Type B pancreatic cell (in vitro differentiated cells): ENCODE measurements at places on chromosomes 12 and 14. TPM values are rescaled to one million over a fixed set of nuclear protein-coding genes. Genes with fewer than 3 reads are reported as not detected.

The LGR5 gene
- 1.4 and 7.9 TPM in 2 replicates for total RNA-seq

The COCH gene
- 5.9 and 8.5 TPM in 2 replicates for total RNA-seq

- no peak for DNase-seq
Measured at GRCh38 chr12:62898526-62898925, 36.4 kb downstream of the PPM1H start.

- no peak for DNase-seq
Measured at GRCh38 chr12:14828892-14829291, 14.4 kb downstream of the ART4 start.

DNA sequence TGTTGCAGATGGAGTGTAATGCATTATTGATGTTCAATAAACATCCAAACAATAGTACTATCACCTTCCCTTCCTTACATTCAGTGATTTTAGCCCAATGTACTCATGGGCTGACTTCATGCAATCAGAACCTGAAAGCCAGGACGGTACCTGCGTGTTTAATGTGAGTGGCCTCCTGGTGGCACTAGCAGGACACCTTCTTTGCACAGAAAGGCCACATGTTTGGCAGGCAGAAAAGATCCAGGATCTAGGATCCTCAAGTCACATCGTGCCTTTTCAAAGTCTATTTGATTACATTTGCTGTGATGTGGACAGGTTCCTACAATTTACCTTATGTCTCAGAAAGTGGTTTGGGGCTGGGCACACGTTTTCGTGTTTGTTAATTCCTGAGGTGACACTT, 82.9 kb downstream of the NEDD1 start:
- no peak for DNase-seq

DNA sequence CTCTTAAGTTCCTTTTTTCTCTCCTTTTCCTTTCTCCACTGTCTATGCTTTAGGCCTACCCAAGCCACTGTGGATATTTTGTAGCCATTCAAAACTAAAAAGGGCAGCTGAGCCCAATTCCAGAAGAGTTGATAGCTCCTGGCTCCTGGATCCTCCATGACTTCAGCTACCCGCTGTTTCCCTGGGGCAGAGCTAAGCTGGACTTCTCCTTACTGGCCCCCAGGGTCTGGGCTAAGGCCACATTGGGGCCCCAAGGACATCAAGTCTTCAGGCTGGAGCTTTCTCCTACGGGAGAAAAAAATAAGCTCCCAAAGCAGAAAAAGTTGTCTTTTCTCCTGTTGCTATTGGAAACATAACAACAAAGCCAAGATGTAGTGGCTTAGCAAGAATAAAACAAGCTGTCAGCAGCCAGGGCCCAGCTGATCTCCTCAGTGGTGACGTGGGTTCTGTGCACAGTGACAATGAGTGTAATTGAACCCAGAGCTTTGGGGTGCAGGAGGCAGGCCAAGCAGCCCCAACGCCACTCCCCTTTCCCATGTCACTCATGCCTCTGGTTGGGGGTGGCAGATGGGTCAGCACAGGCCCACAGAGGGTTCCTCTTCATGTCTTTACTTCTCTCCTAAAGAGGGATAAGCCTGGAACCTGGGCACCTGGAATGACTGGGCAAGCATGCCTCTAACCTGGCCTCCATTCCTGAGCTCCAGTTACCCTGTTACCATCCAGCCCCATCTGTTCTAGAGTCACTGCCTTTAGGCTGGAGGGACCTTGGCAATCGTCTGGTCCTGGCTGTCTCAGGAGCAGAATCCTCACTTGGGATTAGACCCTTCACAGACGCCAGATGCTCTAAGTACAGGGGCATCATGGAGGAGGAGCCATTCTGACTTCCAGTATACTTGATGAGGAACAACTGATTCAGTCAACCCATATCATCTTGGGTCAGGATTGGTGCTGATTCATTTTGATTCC, 171.2 kb downstream of the ZFP36L1 start:
- DNase-seq: peak; percentile 48
